ENCODE measurements at places on chromosomes 2 and 18.

- no peaks in the 10 kb centered on the region for H3K4me1 ChIP-seq
- no peak overlapping the region for H3K27ac ChIP-seq
- no peak overlapping the region for H3K4me3 ChIP-seq
- H3K36me3 ChIP-seq: no peaks in the 10 kb centered on the region
- no peak for DNase-seq
- no peaks in the 10 kb centered on the region for H3K27me3 ChIP-seq
Observed at GRCh38 chr18:24462838-24463775, 2.7 kb downstream of the HRH4 start.

GRCh38 chr2:55957142-55957541 is 33.6 kb upstream of the EFEMP1 start:
- no peak for DNase-seq
- no peak overlapping the region for H3K4me3 ChIP-seq
- no peaks in the 10 kb centered on the region for H3K27me3 ChIP-seq
- H3K4me1 ChIP-seq: no peaks in the 10 kb centered on the region
- H3K27ac ChIP-seq: no peak overlapping the region
- no peaks in the 10 kb centered on the region for H3K36me3 ChIP-seq

DNA sequence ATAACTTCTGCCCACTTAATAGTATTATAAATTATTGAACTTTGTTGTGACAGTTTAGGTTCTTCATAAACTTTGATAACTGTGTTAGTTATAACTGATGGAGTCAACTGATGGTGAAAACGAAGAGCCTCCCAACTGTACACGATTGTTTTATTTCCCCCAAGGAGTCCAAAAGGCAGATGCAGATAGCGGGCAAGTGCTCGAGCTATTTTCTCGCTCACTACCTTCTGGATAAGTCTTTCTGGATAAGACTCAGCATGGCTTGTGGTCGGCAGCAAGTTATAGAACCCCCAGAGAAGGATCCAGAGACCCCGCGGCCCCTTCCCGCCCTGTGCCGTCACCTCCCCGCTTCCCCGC is 517 bp downstream of the GCFC2 start:
- H3K4me1 ChIP-seq: no peaks in the 10 kb centered on the region
- H3K27ac ChIP-seq: peak overlapping the region; percentile 84
- peak overlapping the region; percentile 65 for H3K4me3 ChIP-seq
- DNase-seq: no peak
- H3K27me3 ChIP-seq: no peaks in the 10 kb centered on the region
- H3K36me3 ChIP-seq: peaks cover 10% of the 10 kb centered on the region

GRCh38 chr2:10402062-10402585 is 46.0 kb downstream of the ODC1 start:
- DNase-seq: no peak
- no peaks in the 10 kb centered on the region for H3K27me3 ChIP-seq
- no peak overlapping the region for H3K4me3 ChIP-seq
- no peaks in the 10 kb centered on the region for H3K36me3 ChIP-seq

All from sigmoid colon (tissue), 7 donors.